ENCODE measurements at places on chromosomes 7 and 10.

GRCh38 chr7:47818796-47819606 lies 129.3 kb downstream of the PKD1L1 start:
- DNase-seq = peak; percentile 61

DNA sequence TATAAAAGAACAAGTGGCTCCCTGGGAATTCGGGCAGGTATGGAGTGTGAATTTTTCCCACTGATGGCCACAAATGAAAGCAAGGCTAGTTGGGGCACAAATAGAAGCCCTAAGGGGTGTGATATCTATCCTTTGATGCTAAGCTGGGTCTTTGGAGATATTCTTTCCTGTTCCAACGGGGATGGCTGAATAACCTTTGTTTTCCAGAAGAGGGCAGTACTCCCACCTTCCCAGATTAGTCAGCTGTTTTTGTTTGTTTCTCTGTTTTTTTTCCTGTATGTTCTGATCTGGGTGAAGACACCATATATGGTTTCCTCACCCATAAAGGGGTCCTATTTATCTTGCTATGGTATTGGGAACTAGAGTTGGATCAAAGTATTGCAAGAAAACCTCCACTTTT lies 947.7 kb upstream of the SORCS1 start:
- DNase-seq = no peak

- no peak for DNase-seq
These were observed 464.7 kb upstream of the IGFBP3 start for GRCh38 chr7:46385662-46386309.

GRCh38 chr7:420142-421093 lies 99.2 kb downstream of the PDGFA start:
- no peak for DNase-seq

DNA sequence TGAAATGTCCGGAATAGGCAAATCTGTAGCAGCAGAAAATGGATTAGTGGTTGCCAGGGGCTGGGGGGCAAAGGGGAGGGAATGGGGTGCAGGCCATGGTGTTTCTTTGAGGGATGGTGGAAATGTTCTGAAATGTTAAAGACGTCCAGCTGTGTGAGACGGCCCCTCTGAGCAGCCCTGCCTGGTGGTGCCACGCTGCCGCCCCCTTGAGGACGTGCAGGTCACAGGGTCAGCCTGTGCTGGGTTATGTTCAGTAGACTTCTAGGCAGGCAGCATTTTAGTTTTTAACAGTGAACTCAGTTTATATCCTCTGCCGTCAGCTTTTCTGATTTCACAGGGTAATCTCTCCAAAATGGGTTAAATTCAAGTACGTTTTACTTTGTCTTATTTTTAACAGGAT lies 9.4 kb downstream of the NUB1 start:
- DNase-seq = peak; percentile 74

DNA sequence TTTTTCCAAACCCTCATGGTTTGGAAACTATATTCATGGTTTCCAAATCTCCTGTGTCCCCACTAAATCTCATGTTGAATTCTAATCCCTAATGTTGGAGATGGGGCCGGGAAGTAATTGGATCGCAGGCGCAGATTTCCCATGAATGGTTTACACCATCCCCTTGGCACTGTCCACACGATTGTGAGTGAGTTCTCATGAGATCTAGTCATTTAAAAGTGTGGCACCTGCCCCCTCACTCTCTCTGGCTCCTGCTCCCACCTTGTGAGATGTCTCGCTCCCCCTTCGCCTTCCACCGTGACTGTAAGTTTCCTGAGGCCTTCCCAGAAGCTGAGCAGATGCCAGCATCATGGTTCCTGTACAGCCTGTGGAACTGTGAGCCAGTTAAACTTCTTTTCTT lies 3.3 kb upstream of the MTPAP start:
- no peak for DNase-seq

- no peak for DNase-seq
These were observed 113.1 kb downstream of the ZMIZ1 start for GRCh38 chr10:79181698-79182521.

DNA sequence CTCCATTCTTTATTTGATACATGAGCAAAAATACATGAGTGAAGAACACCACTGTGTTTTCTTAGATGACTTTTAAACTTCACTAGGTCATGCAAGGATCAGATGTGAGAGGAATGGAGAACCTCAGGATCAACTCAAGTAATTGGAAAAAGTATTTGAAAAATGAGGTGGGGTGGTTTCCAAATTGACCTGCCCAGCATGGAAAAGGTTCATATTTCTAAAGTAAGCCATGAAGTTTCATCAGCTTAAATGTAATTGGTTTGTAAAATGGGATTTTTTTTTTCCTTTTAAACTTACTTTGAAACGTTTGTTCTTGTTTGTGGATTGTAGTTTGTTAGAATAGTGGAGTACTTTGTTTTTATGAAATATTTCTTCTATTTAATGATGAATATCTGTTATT lies 134.8 kb downstream of the MLLT10 start:
- DNase-seq = no peak

DNA sequence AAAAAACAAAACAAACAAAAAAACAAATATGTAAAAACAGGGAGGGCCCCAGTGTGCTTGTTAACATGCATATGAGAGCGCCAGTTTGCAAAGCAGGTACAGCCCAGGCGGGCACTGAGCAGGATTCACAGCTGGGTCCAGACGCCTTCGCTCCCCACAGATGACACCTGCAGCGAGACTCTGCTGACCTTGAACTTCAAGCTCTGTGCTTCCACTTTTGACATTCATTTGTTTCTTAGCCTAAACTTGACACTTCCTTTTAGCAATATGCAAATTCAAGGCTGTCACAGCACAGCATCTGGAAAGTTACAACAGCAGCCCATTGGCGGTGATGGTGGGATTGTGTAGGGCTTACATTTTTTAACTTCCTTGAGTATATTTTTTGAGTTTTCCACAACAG lies 88.8 kb upstream of the TNS3 start:
- DNase-seq = no peak

GRCh38 chr10:1923586-1923985 lies 186.3 kb upstream of the ADARB2 start:
- no peak for DNase-seq

DNA sequence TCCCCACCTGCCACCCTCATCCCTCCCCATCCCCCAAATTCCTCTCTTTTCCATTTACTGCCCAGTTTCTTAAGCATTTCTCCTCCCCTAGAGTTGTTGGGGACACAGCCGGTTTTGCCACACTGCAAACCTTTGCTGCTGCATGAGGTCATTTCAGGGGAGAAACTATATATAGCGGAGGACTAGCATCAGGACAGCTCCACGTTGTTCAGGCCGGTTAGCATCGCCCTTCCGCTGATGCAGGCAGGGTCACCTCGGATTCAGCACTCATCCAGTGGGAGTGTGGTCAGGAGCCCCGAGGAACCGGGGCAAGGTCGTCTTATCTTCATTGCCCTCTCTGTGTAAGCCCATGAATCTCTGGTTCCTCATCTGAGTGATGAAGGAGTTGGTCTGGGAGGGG lies 15.6 kb downstream of the UBTD1 start:
- no peak for DNase-seq

- DNase-seq = no peak
These were observed 170.1 kb upstream of the INHBA start for GRCh38 chr7:41872966-41873365.
